ENCODE measurements at places on chromosomes 12 and 14.

DNA sequence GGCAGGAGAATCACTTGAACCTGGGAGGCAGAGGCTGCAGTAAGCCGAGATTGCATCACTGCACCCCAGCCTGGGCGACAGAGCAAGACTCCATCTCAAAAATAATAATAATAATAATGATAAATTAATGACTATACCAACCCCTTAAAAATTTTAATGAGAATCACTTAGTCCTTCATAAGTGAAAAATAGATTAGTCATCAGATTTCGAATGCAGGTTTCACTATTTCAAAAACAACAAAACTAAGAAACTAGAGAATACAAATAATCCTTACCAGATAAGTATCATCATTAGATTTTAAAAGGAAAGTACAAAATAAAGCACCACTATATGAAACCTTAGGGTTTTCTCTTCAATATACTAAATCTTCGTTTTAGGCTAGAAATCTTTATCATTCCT lies 62.3 kb downstream of the CEP83 start:
- no peak overlapping the region for H3K27ac ChIP-seq
- H3K4me1 ChIP-seq: no peaks in the 10 kb centered on the region
- peaks cover 53% of the 10 kb centered on the region for H3K36me3 ChIP-seq
- H3K27me3 ChIP-seq: no peaks in the 10 kb centered on the region
- DNase-seq: no peak

DNA sequence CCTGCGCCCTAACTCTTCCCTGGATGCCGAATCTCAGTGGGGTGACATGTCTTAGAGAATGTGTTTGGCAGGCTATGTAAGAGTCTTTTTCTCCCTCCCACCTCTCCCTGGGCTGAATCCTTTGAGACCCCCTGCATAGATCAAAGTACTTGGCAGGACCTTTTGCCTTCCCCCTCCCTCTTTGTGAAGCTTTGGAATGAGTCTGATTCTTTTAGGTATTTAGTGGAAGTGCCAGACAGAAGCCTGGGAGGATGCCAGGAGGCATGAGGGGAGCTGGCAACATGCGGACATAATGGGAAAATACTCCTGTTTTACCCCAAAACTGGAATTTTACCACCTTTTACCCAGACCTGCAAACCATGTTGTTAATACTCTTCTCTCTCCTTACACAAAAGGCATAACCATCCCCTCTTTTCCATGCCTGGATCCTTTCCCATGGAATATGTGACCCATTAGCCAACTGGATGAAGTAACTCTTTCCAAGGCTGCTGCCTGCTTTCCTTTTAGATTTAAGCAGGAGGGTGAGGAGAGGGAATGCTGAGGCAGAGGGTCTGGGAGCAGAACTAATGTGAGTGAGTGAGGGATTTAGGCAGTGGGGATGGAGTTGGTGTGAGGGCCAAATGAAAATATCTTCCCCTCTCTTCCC lies 41.7 kb downstream of the TTLL5 start:
- DNase-seq: no peak
- H3K36me3 ChIP-seq: peaks cover 21% of the 10 kb centered on the region
- no peaks in the 10 kb centered on the region for H3K27me3 ChIP-seq
- no peak overlapping the region for H3K27ac ChIP-seq

- H3K27ac ChIP-seq: no peak overlapping the region
- peaks cover 20% of the 10 kb centered on the region for H3K4me1 ChIP-seq
- H3K4me3 ChIP-seq: no peak overlapping the region
- DNase-seq: peak; percentile 63
- no peaks in the 10 kb centered on the region for H3K27me3 ChIP-seq
- H3K36me3 ChIP-seq: no peaks in the 10 kb centered on the region
These were observed 116.3 kb upstream of the VASH1 start for GRCh38 chr14:76644855-76645518.

GRCh38 chr14:85319998-85320630 lies 209.8 kb upstream of the FLRT2 start:
- no peak for DNase-seq
- H3K36me3 ChIP-seq: no peaks in the 10 kb centered on the region
- H3K4me1 ChIP-seq: peaks cover 42% of the 10 kb centered on the region
- H3K27me3 ChIP-seq: no peaks in the 10 kb centered on the region

DNA sequence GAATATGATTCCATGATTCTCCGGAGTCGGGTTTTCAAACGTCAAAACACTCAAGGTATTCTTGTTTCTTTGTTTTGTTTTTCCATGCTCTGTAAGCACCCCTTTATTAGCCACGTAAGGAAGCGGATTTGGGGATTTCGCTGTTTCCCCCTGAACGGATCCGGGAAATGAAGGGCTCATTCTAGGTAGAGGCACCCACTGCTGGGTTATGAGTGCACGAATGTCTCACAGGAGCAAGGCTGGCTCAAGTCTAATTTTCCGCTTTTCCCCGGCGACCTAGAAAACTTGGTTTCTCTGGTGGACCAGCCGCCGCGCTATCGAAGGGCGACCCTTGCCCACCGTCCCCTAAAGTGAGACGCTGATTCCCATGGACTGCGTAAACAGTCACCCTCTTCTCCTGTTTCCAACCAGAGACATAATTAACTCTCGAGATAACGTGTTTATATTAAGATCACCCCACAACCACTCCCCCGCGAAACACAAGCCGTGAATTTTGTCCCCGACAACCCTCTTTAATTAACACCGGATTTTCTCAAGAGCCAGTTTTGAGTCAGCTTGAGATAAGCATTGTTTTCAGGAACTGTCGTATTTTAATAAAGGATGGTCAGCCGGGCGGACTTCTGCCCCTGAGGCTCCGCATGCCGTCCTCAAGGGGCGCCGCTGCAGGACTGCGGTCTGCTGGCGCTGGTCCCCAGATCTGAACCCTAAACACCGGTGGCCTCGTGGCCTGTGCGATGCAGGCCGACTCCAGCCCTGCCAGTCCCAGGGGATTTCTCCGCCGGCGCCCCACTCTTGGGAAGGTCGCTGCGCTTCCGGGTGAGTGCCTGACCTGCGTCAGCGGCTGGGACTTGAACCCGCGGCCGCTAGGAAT lies 515 bp upstream of the ABCC9 start:
- no peaks in the 10 kb centered on the region for H3K36me3 ChIP-seq
- H3K4me1 ChIP-seq: peaks cover 17% of the 10 kb centered on the region
- peak overlapping the region; percentile 89 for H3K4me3 ChIP-seq
- no peak overlapping the region for H3K27ac ChIP-seq
- H3K27me3 ChIP-seq: peaks cover 70% of the 10 kb centered on the region
- peak; percentile 28 for DNase-seq

- no peak for DNase-seq
- H3K4me3 ChIP-seq: no peak overlapping the region
- peaks cover 7% of the 10 kb centered on the region for H3K4me1 ChIP-seq
- H3K27me3 ChIP-seq: no peaks in the 10 kb centered on the region
These were observed 11.9 kb downstream of the CFAP54 start for GRCh38 chr12:96501133-96501761.

- no peak for DNase-seq
- H3K4me1 ChIP-seq: peaks cover 60% of the 10 kb centered on the region
- no peaks in the 10 kb centered on the region for H3K36me3 ChIP-seq
- H3K4me3 ChIP-seq: no peak overlapping the region
- no peaks in the 10 kb centered on the region for H3K27me3 ChIP-seq
- no peak overlapping the region for H3K27ac ChIP-seq
These were observed 198.2 kb upstream of the PLEKHG7 start for GRCh38 chr12:92504594-92504981.
